ENCODE measurements at places on chromosomes 7 and 10.

DNA sequence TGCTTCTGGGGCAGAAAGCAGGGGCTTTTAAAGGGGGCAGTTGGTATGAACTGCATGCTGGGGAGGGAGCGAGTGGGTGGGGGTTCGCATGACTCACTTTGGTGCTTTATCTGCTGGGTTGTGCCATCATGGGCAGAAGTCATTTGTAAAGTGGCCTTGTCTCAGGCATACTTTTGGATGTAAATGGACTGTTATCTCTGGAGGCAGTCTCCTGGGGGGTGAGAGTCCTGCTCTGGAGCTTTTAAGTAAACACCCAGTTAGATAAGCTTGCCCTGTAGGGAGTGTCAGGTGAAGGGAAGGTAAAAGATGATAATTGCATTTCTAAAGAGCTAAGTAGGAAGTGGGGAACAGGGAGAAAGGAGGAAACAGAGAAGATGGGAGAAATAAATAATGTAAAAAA lies 1.6 kb upstream of the GSTO1 start:
- no peak for DNase-seq

GRCh38 chr10:34824870-34825269 lies 9.8 kb upstream of the PARD3 start:
- DNase-seq: no peak

DNA sequence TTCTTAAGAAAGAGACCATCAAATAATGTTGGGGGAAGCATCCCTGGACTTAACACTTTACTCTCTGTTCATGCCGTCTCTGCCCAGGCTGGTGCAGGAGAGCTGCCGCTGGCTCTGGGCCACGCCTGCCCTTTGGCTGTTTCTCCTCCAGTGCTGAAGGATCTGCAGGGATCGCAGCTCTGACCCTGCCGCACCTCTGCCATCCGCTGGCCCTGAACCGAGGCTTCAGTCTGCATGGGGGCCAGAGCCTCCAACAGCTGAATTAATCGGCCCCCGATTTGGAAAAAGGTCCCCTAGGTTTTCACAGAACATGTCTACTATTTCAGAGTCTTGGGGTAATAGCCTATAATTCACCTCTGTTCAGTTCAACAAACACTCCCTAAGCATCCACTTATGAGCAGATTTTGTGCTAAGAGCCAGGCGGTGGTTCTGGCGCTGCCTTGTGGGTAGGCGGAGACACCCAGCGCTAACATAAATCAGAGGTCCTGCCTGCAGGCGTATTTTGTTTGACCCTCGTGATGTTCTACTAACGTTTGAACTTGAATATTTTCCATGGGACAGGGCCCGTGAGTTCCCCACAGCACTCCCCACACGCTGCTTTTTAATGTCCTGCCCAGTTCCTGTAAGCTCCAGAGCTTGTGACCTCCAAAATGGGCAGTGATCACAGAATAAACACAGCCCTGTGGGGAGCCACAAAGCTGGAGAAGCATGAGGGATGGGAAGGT lies 99.0 kb downstream of the DYNC2I1 start:
- no peak for DNase-seq

- DNase-seq: no peak
These were observed 609.4 kb upstream of the C7orf33 start for GRCh38 chr7:147980826-147981813.

- no peak for DNase-seq
These were observed 9.8 kb downstream of the DHX32 start for GRCh38 chr10:125871338-125871737.

GRCh38 chr10:113890769-113891168 lies 36.3 kb downstream of the NHLRC2 start:
- no peak for DNase-seq

GRCh38 chr10:31033147-31033546 lies 1.5 kb upstream of the ZNF438 start:
- no peak for DNase-seq

DNA sequence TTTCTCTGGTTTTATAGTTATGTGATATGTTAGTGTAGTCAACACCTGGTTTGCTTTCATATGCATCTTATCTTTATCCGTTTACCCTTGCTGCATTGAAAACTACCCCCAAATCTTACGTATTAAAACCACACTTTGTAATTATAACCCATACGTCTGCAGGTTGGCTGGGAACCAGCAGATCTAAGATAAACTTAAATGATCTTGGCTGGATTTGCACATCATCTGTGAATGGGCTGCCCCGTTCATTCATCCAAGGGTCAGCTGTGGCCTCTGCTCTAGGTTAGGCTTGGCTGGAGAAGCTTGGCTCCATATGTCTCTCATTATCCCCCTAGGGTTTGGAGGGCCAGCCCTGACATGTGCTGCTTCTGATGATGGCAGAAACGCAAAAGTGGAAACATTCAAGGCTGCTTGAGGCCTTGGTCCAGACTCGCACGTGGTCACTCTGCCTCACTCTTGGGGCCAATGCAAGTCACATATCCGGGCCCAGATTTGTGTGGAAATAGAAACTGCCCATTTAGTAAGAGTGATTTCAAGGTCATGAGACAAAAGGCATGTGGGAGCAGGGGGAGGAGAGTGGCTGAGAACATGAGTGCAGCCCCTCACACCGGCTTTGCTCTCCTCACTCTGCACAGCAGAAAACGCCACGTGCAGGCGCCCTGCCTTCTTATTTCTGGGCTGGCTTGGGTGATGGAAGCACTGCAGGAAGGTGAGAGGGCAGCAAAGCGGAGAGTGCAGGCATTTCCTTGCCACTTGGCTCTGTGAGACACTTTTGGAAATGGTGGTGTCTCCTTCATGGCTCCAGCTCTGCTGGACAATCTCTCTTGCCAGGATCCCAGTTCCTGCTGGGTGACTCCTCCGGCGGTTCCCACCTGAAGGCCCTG lies 553.8 kb downstream of the GLRX3 start:
- DNase-seq: no peak

- no peak for DNase-seq
These were observed 188.5 kb upstream of the PFKP start for GRCh38 chr10:2878818-2879217.

DNA sequence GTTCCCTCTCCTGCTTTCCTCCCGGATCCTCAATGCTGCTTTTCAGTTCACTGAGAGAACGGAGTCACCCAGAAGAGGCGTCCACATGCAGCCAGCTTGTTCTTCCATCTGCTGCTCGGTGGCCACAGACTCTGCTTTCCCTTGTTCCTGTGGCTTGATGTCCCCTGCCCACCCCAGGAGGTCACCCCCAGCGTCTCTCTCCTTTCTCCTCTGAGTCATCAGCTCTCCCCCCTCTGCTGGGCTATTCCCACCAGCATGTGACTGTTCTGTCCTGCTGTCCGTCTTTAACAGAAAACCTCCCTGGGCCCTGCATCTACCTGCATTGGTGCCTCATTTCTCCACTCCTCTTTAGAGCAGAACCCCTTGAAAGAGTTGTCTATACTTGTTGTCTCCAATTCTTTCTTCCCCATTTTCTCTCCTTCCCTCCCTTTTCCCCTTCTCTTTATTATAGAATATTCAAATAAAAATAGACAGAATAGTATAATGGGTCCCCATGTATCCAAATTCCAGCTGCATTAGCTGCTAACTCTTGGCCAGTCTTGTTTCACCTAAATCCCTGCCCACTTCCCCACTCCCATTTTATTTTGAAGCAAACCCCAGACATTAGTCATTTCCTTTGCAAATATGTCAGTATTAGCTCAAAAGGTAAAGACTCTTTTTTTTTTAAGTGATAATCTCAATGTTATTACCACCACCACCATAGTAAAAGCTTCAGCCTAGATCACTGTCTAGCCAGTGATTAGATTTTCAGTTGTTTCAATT lies 4.1 kb downstream of the ZNF282 start:
- no peak for DNase-seq

- no peak for DNase-seq
These were observed 29.4 kb upstream of the PPP1R9A start for GRCh38 chr7:94877731-94878670.

DNA sequence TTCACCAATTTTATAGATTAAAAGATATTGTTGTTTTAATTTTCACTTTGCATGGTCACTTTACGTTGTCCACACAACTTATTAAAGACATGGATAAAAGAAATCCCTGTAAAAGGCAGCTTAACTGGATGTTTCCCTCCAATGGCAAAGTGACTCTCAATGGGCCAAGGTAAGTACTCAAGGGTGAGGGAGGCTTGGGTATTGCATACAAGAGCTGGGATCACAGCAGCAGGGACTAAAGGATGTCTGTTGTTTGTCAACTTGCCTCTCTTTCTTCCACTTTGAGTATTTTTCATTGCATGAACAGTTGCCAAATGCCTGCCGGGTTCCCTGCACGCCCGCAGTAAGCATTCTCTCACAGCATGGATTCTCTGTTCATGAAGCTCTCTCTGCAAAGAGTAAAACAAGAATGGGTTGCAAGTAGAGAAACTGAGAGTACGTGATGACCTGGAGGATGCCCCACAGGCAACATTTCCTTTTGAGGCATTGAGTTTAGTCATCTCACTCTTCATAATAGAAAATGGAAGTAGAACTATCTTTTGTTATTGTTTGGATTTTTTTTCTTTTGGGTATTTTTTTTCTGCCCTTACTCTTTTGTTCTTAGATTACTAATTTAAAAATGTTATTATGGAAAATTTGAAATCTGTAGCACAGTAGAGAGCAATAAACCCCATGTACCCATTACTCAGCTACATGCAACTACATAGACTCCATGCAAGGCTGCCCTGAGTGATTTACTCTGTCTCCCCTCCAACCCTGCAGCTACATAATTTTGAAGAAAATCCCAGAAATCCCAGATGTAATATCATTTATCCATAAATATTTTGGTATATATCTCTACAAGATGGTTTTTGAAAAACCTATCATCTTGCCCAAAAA lies 26.3 kb downstream of the GPR141 start:
- DNase-seq: no peak

GRCh38 chr7:92809397-92809759 lies 27.0 kb downstream of the CDK6 start:
- no peak for DNase-seq

DNA sequence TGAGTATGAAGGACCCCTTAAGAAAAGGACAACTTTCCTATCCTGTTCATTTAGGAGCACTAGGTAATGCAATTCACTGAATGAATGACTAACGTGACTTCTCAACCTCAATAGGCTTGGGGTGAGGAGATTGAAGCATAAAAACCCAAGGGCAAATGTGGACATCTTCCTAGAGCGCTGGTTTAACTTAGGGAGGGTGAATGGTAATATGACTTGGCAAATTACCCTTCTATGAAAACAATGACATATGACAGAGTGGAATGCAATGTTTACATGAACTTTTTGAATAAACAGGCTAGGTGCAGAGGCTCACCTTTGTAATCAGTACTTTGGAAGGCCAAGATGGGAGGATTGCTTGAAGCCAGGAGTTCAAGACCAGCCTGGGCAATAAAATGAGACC lies 83.9 kb upstream of the ANK3 start:
- no peak for DNase-seq

- no peak for DNase-seq
These were observed 64.7 kb upstream of the SH2B2 start for GRCh38 chr7:102221961-102222360.

DNA sequence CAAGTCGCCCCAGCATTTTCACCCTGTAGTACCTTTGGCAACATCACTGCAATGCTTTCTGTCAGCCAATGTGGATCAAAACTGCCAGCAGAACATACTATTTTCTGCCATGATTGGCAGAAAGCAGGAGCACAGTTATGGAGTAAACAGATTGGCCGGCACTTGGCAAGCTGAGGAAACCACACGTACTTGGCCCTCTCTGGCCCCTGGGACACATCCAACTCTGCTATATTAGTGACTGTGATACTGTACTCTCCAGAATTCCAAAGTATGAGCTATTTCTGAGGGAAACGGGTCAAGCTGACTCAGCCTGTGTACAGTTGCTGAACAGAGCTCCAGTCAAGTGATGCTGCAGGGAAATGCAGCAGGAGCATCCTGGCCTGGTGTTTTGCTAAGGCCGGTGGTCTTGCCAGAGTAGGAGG lies 39.8 kb upstream of the LANCL2 start:
- no peak for DNase-seq

- DNase-seq: no peak
These were observed 33.9 kb upstream of the CTTNBP2 start for GRCh38 chr7:117907049-117907640.

DNA sequence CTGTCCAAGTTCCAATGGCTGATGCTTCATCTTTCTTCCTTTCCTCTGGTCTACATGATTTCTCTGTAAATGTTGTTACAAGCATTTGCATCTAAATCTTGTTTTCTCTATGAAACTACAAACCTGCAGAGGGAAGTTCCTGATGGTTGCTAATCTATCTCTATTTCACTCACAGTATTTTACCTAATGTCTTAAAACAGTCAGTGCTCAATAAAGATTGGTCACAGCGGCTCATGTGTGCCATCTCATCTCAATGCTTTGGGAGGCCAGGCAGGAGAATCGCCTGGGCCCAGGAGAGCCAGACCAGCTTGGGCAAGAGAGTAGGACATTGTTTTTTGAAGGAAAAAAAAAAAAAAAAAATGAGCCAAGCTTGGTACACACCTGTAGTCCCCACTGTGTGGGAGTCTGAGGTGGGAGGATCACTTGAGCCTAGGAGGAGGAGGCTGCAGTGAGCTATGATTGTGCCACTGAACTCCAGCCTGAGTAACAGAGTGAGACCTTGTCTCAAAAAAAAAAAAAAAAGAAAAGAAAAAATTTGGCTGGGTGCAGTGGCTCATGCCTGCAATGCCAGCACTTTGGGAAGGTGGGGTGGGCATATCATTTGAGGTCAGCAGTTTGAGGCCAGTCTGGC lies 71.3 kb upstream of the ARMC3 start:
- DNase-seq: no peak

DNA sequence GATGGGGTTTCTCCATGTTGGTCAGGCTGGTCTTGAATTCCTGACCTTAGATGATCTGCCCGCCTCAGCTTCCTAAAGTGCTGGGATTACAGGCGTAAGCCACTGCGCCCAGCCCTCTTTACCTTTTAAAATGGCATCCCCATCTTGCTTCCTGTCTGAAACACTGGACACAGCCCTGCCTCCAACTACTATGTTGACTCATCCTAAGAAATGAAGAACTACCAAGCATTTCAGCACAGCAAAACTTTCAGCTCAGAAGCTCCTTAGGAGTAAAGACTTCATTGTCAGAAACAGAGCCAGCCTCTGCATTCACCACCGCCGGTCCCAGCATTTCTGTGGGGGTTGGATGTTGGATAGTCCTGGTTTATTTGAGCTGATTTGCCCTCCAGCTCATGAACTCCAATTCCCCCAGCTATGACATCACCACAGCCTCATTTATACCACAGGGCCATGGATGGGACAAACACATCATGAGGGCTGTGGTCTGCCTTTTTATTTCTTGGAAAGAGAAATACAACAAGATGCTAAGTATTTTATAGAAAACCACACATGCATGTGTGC lies 123.5 kb downstream of the ADCY1 start:
- no peak for DNase-seq

GRCh38 chr7:30859940-30860496 lies 51.6 kb upstream of the AQP1 start:
- DNase-seq: no peak

GRCh38 chr10:97673736-97674525 lies 13.1 kb downstream of the AVPI1 start:
- DNase-seq: no peak

Measured in HEK293T (cell line).